Activated CD4-positive, alpha-beta T cell treated with anti-CD3 and anti-CD28 coated beads, Interleukin-2, amount 10 ng/mL, durations not matched to agents 24 days and 14 days (primary cell): ENCODE measurements at places on chromosomes 1 and 21. TPM values are rescaled to one million over a fixed set of nuclear protein-coding genes. Genes with fewer than 3 reads are reported as not detected.

- no peak overlapping the region for H3K27ac ChIP-seq
- H3K4me1 ChIP-seq, result no peaks in the 10 kb centered on the region
- peaks cover 20% of the 10 kb centered on the region for H3K36me3 ChIP-seq
- DNase-seq, result no peak
Observed at GRCh38 chr1:84181350-84182005, 37.4 kb downstream of the PRKACB start.

GRCh38 chr1:156696755-156697154 is 8.6 kb downstream of the CRABP2 start:
- H3K36me3 ChIP-seq, result no peaks in the 10 kb centered on the region
- peaks cover 46% of the 10 kb centered on the region for H3K27me3 ChIP-seq
- no peak overlapping the region for H3K4me3 ChIP-seq
- H3K4me1 ChIP-seq, result peaks cover 11% of the 10 kb centered on the region
- peak overlapping the region; percentile 7 for H3K27ac ChIP-seq
- no peak for DNase-seq

DNA sequence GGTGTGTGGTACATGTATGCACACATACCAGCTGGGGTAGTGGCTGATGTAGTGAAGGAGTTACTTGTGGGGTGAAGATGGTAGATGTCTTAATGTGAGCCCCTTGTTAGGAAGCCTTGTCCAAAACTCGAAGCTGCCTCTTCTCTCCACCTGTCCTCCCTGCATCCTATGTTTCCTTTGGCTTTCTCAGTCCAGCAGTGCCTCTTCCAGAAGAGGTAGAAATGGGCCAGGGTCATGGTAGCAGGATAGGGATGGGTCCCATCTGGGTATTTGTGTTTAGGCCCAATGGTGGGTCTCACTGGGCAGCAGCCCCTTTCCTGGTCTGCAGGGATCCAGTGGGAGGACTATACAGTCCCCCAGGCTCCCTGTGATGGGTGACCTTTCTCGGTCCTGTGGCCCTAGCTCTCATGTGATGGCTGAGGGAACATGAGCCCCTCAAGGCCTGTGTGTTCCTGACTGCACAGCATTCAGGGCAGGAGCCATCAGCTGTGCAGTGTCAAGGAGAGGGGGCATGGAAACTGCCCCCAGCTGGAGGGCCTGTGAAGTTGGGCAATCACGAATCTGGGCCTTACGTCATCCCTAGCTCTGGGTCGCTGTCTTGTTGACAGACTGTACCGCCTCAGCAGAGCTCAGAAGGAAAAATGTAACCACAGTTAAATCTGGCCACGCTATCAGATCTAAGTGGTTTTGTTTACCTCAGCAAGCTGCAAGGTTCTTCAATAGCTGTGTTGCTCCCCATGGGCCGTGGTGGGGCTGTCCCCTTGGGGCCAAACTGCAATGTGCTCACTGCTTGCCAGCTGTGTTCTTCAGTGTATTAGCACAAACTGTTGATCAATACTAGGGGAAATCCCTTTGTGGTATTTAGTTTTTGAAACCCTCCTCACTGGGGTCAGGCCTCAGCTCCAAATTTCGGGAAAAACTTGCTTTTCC is 82.7 kb downstream of the NOS1AP start:
- H3K4me1 ChIP-seq, result no peaks in the 10 kb centered on the region
- no peaks in the 10 kb centered on the region for H3K36me3 ChIP-seq
- no peak overlapping the region for H3K4me3 ChIP-seq
- DNase-seq, result peak; percentile 60
- peaks cover 13% of the 10 kb centered on the region for H3K27me3 ChIP-seq

DNA sequence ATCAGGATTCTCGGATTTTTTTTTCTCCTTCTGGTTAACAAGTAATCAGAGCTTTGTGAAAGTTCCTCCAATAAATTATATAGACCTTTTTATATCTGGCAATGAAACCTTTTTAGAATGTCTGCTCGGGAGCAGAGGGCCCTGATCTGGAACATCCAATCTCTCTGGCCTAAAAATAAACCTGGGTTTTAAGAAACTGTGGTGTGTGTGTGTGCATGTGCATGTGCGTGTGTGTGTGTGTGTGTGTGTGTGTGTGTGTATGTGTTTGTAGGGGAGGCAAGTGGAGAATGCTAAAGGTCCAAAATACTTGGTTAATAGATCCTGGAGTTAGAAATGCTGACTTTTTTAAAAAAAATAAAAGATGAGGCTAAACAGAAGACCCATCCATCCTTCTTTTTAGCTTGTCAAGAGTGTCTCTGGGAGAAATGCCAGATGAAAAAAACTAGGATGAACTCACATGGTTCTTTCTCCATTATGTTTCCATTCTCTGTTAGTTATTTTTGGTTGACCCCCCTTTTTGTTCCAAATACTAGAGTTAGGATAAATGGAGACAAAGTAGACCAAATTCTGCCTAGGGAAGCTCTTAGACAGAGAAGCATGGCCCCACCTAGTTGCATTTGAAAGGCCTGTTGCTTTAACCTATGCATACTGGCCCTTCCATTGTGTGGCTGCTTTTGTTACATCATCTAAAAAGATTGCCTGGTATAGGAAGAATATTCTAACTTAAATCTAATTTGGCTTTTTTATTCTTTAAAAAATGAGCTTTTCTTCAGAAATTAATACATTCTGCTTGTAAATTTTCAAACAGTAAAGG is 175.9 kb downstream of the PAPPA2 start:
- no peaks in the 10 kb centered on the region for H3K4me1 ChIP-seq
- no peak for DNase-seq
- H3K27me3 ChIP-seq, result no peaks in the 10 kb centered on the region
- H3K36me3 ChIP-seq, result no peaks in the 10 kb centered on the region
- no peak overlapping the region for H3K27ac ChIP-seq

Gene CD1E
- total RNA-seq, result not detected in 2 replicates

- H3K4me1 ChIP-seq, result peaks cover 2% of the 10 kb centered on the region
- no peaks in the 10 kb centered on the region for H3K27me3 ChIP-seq
- H3K4me3 ChIP-seq, result no peak overlapping the region
- no peaks in the 10 kb centered on the region for H3K36me3 ChIP-seq
Observed at GRCh38 chr21:45303751-45304475, 16.2 kb upstream of the POFUT2 start.

- no peak overlapping the region for H3K4me3 ChIP-seq
- DNase-seq, result no peak
- peaks cover 8% of the 10 kb centered on the region for H3K27me3 ChIP-seq
- no peaks in the 10 kb centered on the region for H3K36me3 ChIP-seq
- H3K27ac ChIP-seq, result no peak overlapping the region
Observed at GRCh38 chr1:215530401-215530984, 36.6 kb upstream of the KCTD3 start.

GRCh38 chr1:199295107-199295506 is 656.3 kb downstream of the PTPRC start:
- H3K4me3 ChIP-seq, result no peak overlapping the region
- peaks cover 14% of the 10 kb centered on the region for H3K27me3 ChIP-seq
- no peak overlapping the region for H3K27ac ChIP-seq
- no peaks in the 10 kb centered on the region for H3K36me3 ChIP-seq

DNA sequence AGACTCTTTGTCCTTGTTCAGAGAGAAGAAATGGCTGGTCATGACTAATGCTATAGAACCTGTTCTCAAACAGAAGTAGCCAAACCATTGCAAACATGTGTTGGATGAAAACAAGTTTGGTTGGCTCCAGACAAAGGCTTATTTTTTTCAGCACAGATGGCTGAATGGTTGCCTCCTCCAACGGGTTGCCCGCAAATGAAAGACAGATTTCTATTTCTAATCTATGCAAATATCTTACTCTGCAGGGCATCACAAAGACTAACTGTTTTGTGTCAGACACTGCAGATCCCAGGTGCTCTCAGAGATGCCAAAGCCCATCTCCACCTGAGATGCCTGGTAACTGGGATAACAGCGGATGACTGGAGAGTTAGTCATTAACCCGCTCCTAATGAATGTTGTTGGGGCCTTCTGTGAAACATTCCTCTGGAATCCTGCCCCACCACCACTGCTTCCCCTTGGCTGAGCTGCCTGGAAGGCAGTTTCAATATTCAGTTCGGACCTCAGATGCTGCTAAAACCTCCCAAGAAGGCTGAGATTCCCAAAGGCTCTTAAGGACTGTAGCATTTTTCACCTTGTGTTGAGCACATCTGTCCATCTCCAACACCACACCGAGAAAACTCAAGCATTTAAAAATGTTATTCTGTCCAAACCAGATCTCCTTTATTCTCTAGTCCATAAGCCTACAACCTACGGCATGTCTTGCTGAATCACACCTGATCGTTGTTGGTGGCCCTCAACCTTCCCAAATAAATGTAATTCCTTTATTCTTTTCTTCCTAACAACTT is 104.4 kb downstream of the PTPN14 start:
- no peaks in the 10 kb centered on the region for H3K27me3 ChIP-seq
- H3K36me3 ChIP-seq, result peaks cover 19% of the 10 kb centered on the region
- DNase-seq, result no peak
- peak overlapping the region; percentile 94 for H3K27ac ChIP-seq

DNA sequence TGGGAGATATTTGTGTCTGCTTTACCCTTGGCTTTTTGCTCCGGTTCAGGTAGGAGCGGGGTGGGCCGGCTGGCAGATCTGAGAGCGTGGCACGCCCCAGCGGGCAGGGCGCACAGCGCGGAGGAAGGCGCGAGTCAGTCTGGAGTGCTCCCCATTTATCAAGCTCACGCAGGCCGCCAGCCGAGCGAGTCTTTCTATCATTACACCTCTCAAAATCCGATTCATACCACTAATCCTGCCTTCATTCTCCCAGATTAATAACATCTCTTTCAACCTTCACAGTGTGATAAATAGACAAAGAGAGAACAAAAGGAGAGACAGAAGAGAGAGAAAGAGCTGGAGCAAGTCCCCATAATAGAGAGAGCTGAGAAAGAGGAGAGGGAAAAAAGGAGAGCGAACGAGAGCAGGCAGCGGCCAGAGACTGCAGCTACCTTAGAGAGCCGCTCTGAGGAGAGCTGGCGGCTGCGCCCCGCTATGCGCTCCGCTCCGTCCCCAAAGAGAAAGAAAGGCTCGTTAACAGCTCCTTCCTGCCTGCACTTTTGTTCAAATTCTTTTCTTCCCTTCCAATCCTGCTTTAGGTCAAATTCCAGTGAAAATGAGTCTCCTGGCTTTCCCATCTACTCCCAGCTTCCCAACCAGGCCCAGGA is 48.0 kb downstream of the DMAP1 start:
- no peaks in the 10 kb centered on the region for H3K27me3 ChIP-seq
- H3K4me1 ChIP-seq, result peaks cover 27% of the 10 kb centered on the region
- no peaks in the 10 kb centered on the region for H3K36me3 ChIP-seq
- no peak overlapping the region for H3K4me3 ChIP-seq

Gene ZBTB18
- 5.5 TPM in 2 replicates for total RNA-seq

Gene POU3F1
- 1.4 and 1.5 TPM in 2 replicates for total RNA-seq

Gene PTPN14
- 29.7 and 29.9 TPM in 2 replicates for total RNA-seq

Gene WNT9A
- not detected in 2 replicates for total RNA-seq

DNA sequence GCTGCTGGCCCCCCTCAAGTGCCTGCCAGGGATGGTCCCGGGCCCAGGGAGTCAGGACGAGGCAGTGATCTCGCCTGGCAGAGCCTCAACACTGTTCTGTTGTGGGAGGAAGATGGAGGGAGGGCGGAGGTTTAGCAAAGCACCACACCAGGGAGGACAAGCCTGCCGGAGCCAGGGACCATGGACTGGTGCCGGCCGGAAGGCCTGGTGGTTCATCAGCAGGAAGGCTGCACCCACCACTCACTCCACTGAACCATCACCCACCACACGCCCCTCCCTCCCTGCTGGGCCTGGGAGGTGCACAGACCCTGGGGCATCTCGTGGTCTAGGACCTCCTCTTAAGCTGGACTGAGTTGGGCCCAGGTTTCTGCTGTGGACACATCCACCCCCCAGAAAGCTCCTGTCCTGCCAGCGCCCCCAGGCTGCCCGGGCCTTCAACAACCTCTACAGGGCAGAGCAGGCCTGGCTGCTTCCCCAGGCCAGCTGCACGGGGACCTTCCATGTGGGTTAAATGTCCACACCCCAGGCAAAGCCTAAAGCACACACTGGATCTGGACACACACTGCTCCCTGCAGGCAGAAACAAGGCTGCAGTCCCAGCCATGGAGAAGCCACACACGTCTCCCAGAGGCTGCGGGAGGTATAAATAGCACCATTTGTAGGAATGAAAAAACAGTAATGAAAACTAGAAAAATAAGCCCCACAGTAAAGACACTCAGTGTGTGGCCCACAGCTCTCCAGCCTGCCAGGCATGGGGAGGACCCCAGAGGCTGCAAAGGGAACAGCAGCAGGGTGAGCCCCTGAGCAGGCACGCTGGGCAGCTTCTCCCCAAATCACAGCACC is 10.4 kb upstream of the TMEM240 start:
- no peak for DNase-seq
- H3K36me3 ChIP-seq, result peaks cover 2% of the 10 kb centered on the region
- no peaks in the 10 kb centered on the region for H3K27me3 ChIP-seq
- no peak overlapping the region for H3K4me3 ChIP-seq

Gene ARHGEF10L
- not detected in 2 replicates for total RNA-seq

Gene S100A4
- total RNA-seq, result 132 and 134 TPM in 2 replicates

DNA sequence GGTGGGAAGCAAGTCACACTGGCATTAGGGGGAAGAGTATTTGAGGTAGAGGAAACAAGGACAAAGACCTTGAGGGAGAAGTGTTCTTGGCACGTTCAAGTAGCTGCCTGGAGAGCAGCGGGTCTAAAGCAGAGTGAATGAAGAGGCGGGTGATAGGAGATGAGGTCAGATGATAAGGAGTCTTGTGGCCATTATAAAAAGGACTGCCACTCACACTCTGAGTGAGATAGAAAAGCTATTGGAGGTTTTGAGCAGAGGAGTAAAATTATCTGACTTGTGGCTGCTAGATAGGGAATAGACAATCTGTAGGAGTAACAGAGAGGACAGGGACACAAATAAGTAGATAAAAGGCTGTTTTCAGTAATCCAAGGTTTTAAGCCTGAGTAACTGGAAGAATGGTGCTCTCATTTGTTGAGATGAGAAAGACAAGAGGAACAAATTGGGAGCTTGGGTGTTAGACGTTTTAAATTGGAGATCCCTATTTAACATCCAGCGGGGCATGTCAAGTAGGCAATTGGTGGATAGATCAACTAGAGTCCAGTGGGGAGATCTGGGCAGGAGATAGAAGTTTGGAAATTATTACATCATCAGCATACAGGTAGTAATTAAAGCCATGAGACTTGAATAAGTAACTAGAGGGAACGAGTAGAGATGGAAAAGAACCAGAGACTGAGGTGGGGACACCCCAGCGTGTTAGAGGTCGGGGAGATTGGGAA is 43.7 kb downstream of the HENMT1 start:
- H3K27me3 ChIP-seq, result no peaks in the 10 kb centered on the region
- H3K36me3 ChIP-seq, result peaks cover 2% of the 10 kb centered on the region

- H3K4me1 ChIP-seq, result peaks cover 38% of the 10 kb centered on the region
- peak overlapping the region; percentile 93 for H3K4me3 ChIP-seq
- H3K36me3 ChIP-seq, result peaks cover 31% of the 10 kb centered on the region
- peak overlapping the region; percentile 96 for H3K27ac ChIP-seq
- peak; percentile 76 for DNase-seq
Observed at GRCh38 chr1:156281281-156281680, 1.3 kb downstream of the SMG5 start.
